Stimulated activated CD4-positive, alpha-beta T cell treated with anti-CD3 and anti-CD28 coated beads, Interleukin-1b, Interleukin-23, amount 100 ng/mL, for 1 hour (primary cell): ENCODE measurements at places on chromosomes 5 and 9.

GRCh38 chr5:92380069-92380770 lies 997.1 kb upstream of the ARRDC3 start:
- no peak for DNase-seq

GRCh38 chr5:174744896-174745295 lies 20.5 kb downstream of the MSX2 start:
- no peak for DNase-seq

DNA sequence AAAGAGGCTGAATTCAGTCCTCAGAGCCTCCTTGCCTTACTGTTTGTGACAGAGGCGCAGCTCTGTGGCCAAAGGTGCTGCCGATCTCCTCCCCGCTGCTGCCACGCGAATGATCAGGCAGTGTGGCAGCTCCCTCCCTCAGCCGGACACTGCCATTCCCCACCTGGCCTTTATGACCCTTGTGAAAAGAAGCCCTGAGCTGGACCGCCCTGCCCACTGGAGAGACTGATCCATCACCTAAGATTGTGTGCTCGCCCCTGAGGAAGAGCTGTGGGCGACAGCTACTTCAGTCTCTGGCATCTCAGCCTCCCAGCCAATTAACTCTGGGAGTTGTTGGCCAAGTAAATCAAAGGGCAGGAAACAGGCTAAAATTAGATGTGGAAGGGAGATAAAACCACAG lies 90.9 kb downstream of the CARTPT start:
- DNase-seq: no peak

DNA sequence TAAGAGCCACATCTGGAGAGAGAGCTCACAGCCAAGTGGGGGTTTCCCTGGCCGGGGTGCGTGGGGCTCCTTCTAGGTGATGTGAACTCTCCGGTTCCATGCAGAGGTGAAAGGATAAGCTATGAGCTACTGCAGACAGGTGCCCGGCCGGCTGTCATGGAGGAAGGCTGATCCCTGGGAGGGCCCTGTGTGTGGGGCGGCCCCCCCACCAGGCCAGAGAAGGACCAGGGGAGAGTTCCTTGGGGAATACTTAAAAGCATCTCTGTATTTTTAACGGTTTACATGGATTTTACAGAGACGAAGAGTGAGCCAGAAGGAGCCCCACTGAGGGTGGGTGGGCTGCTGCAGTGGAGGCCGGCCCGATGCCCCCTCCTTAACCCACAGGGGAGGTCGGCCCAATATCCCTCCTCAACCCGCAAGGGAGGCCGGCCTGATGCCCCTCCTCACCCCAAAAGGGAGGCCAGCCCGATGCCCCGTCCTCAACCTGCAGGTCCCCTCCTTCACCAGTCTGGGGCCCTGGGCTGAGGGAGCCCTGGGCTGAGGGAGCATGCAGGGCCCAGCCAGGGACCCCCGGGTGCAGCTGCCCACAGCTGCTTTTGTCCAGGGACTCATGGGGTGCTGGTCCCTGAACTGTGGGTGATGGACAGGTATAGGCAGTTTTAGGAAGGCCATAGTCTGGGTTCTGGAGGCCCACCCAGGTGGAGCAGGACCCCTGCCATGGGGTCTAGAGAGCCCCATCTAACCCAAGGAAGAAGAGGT lies 31.9 kb downstream of the MRPL36 start:
- DNase-seq: no peak

DNA sequence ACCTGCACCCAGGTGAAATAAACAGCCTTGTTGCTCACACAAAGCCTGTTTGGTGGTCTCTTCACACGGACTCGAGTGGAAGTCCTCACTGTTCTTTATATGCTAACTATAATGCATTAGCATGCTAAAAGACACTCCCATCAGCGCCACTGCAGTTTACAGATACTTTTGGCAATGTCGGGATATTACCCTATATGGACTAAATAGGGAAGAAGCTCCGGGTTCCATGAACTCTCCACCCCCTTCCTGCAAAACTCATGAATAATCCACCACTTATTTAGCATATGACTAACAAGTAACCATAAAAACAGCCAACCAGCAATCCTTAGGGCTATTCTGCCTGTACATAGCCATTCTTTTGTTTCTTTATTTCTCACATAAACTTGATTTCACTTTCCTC lies 426.2 kb upstream of the PTPRD start:
- DNase-seq: no peak

GRCh38 chr5:64526734-64527439 lies 21.1 kb downstream of the RGS7BP start:
- DNase-seq: no peak

- no peak for DNase-seq
Measured at GRCh38 chr5:157400741-157401495, 59.1 kb upstream of the NIPAL4 start.

DNA sequence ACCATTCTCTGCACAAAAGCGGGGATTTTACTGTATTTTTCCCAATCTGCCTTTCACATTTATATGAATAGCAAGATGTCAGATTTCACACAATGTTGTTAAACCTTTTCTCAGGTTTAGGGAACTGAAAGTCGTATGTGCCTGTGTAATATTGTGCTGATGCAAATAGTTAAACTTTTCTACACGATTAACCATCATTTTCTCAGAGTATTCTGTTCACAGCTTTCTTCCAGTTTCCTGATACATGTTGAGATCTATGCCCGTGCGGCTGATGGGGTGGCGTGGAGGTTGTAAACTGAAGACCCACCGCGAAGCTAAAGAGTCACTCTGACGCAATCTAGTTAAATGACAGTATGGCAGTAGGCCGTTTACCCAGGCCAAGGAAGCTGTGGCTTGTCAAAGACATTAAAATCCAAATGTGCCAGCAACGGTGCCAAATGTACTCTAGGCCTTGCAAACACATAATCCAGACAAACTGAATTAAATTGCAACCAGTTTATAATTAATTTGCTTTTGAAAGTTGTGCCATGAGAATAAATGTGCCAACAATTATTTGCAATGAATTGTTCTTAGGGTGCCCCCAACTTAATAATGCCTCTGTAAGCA lies 145.7 kb downstream of the EBF1 start:
- DNase-seq: no peak

GRCh38 chr5:81212211-81212751 lies 20.8 kb upstream of the CKMT2 start:
- no peak for DNase-seq

- no peak for DNase-seq
Measured at GRCh38 chr9:17824191-17824590, 245.3 kb downstream of the SH3GL2 start.

GRCh38 chr9:91193658-91194391 lies 167.9 kb downstream of the AUH start:
- no peak for DNase-seq

DNA sequence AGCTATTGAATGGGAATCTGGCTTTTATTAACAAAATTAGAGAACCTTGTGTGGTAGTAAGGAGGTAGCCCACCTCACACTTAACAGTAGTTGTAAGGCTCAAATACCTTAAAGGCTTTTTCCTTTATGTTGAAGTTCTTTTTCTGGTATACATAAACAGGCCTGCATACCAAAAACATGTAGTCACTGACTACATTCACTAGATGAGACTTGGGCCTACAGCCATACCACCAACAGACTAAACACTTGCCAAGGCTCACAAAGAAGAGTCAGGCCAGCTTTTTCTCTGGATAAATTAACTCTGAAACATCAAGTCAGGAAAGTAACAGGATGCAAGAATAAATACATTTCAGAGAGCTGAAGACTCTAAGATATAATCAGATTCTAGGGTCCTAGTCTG lies 78.6 kb upstream of the MPDZ start:
- no peak for DNase-seq

GRCh38 chr9:14692470-14693250 lies 572 bp downstream of the ZDHHC21 start:
- DNase-seq: no peak

DNA sequence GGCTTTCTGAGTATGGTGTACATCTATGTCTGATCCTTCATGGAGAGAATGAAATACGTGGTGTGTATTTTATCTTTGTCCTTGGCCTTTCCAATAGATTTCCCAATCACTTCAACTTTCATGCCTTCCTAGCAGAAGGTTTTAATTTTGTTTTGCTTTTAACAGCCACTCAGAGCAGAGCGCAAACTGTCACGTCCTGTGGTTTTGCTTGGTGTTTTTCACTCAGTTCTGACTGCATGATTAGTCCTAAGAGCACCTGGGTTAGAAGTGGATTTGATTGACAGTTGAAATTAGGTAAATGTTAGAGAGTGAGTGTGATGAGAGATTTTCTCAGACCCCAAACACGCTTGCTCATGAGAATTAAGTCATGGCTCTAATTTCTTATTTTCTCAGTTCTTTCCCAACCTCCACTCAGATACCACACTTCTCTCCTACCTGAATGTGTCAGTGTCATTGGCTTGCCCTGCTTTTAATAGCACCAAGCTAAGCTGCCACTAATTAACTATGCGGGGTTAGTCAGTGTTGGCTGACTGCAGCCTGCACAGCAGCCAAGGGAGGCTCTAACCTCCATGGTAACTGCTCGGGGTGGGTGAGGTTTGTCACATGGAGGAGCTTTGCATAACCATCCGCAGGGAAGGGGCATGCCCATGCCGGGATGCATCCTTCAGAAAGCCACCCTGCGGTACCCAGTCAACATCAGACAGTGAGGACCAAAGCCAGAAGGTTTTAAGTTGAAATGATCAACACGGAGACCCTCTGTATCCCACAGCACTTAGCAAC lies 173.4 kb downstream of the NR3C1 start:
- no peak for DNase-seq

- DNase-seq: no peak
Measured at GRCh38 chr9:70060883-70061507, 17.3 kb downstream of the MAMDC2 start.

DNA sequence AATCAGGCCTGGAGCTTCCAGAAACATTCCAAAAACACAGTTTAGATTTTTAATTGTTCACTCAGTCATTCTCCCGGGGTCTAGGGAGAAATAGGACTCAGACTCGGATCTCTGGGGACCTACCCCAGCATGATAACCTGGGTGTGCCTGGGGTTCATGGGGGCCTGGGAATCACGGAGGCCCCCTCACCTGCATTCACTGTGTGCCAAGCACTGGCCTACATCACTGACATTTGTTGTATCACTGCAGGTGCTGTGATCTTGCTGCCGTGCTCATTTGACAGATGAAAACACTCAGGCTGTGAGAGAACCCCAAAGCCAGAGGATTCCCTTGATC lies 22.8 kb upstream of the ZBTB43 start:
- no peak for DNase-seq

DNA sequence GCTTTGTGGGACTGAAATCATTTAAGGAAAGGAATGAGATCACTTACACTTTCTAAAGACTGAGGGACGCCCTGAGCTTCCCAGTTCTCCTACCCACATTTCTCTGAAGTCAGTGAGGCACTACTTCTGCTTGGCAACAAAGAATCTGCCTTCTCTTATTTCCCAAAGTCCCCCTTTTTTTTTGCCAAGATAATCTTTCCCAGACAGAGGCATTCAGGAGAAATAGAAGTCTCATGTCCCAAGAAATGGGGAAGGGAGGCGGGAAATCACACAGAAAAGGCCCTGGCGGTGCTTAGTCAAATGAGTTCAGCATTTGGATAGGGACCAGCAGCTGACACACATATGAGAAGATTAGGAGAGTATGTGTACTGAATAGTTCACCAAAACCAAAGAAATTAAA lies 159.7 kb downstream of the MUSK start:
- no peak for DNase-seq

GRCh38 chr5:141041427-141041785 lies 9.8 kb upstream of the PCDHB1 start:
- DNase-seq: no peak

DNA sequence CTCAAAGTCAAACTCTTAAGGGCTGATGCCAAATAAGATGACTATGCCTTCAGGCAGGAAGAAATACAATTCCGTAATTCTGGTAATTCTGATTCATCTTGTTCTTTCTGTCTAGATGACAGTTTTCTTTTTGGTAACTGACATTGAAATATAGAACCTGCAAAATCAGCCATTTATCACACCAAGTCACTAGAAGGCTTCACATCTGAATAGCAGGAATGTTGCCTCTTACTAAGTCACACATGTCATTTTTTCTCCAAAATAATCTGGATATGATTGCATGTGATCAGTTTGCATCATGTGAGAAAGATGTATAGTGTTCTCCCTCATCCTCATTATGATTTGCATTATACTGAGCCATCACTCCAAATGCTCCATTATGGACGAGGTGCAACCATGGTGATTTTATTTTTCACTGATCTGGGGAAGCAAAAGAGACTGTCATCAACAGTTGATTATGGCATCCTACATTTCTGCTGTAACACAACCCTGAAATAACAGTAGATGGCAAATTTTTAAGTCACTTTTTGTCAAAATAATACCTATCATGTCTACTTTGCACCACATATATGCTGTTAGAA lies 69.0 kb downstream of the HCN1 start:
- DNase-seq: no peak

DNA sequence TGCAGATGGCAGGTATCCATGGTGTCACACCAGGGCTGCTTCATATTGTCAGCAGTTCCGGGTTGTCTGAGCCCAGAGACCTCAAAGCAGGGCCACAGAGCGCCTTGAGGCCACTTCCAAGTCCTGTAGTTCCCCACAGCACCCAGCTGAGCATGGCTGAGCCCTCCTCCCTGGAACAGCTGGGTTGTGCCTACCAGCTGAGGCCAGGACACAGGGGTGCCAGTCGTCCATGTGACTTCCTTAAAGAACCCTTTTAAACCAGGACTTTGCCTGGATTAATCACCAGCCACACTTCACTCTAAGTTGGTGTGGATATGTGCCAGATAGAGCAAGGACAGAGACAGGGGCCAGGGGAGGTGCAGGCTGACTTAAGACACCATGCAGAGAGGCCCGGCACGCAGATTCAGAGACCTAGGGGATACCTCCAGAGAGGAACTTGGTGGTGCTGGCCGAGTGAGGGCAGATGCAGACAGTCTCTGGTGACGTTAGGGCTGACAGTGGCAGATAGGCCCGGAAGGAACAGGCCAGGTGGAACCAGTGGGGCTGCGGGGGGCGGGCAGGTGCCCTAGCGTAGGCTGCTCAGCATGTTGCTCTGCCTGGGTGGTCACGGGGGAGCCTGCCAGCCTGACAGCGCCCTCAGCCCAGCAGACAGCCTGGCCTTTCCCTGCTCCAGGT lies 142.7 kb downstream of the CACNA1B start:
- DNase-seq: no peak

GRCh38 chr5:142881076-142881783 lies 111.1 kb downstream of the ARHGAP26 start:
- no peak for DNase-seq

- no peak for DNase-seq
Measured at GRCh38 chr9:5843794-5844471, 11.0 kb upstream of the ERMP1 start.

GRCh38 chr5:146827901-146828300 lies 50.7 kb downstream of the PPP2R2B start:
- DNase-seq: no peak
